Left kidney (tissue), 8 donors: ENCODE measurements at places on chromosomes 12 and 14. TPM values are rescaled to one million over a fixed set of nuclear protein-coding genes. Genes with fewer than 3 reads are reported as not detected.

The CLEC4E gene
- polyA plus RNA-seq = 1.8 TPM

The PCBP2 gene
- 1,185 TPM for polyA plus RNA-seq

The IKZF4 gene
- 25.6 TPM for polyA plus RNA-seq

The PZP gene
- polyA plus RNA-seq = 0.55 TPM

The BRMS1L gene
- 24.0 TPM for polyA plus RNA-seq

GRCh38 chr12:80867941-80868340 lies 69.8 kb downstream of the LIN7A start:
- DNase-seq = no peak

DNA sequence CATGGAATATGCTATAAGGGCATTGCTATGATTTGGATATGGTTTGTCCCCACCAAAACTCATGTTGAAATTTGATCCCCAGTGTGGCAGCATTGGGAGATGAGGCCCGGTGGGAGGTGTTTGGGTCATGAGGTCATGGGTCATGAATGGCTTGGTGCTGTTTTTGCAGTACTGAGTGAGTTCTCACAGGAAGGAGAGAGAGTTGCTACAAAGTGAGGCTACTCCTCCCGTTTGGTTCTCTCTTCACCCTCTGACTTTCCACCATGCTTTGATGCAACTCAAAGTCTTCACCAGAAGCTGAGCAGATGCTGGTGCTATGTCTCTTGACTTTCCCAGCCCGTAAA lies 388.1 kb upstream of the TMPO start:
- DNase-seq = no peak

GRCh38 chr14:21003788-21004346 lies 4.8 kb downstream of the SLC39A2 start:
- no peak for DNase-seq

- DNase-seq = no peak
Observed at GRCh38 chr14:60736494-60736893, 1.9 kb downstream of the MNAT1 start.

DNA sequence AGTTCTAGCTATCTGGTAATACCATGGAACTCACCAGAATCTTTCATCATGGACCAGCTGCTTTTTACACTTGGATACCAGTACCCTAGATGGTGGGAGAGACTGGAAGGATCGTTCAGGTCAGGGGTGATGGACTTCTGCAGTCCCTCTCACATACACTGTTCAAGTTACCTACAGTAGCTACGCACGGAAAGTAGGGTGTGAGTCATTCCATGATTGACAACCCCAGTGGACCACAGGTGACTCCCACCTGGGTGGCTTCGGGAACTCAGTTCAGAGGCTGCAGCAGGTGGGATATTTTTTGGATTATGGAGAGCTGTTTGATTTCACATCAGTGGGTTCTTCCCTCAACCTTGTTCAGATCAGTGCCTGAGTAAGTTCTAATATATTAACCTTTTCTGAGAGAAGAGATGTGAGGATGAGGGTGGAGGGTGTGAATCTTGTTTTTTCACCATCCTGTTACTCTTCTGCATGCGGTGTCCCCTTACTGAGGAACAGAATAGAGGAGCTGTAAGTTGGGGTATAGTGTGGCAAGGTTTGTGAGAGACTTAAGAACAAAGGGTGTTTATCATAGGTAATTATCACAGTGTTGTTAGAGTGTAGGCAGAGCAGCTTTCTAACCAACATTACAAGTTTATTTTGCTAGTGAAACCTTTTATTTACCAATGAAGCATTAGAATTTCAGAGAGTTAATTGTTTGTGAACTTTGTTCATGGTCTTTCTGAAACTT lies 39.6 kb downstream of the PRKCH start:
- no peak for DNase-seq

DNA sequence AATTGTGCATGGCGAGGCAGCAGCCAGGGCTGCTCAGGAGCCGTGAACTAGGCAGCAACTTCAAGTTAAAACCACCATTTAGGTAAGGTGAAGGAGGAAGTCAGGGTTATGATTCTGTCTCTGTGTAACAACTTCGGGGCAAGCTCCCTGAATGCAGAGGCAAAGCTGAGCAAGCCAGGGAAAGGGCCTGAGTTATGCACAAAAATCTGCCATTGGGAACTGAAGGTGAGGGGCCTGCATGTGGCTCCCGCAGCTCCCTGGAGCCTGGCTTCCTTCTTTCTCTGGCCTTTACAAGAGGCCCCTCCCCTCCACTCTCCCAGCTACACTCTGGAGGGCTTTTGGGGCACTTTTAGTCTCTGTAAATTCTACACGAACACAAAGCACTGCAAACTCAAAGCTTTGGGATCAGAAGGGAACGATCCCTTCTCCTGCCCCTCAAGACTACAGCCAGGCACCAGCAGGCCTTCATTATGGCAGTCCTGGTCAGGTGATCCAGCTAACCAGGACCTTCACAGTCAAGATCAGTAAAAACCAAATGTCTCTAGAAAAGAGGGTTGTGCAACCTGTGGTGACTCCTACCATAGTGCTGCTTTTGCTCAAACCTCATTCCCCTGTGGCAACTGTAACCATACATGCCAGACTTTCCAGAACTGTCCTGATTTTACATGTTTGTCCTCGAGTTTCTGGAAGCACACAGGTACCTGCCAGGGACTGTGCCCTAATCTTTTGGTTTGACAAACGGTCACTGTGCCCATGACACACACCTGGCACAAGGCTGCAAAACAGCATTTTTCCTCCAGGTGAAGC lies 67.2 kb upstream of the PTGR2 start:
- no peak for DNase-seq

DNA sequence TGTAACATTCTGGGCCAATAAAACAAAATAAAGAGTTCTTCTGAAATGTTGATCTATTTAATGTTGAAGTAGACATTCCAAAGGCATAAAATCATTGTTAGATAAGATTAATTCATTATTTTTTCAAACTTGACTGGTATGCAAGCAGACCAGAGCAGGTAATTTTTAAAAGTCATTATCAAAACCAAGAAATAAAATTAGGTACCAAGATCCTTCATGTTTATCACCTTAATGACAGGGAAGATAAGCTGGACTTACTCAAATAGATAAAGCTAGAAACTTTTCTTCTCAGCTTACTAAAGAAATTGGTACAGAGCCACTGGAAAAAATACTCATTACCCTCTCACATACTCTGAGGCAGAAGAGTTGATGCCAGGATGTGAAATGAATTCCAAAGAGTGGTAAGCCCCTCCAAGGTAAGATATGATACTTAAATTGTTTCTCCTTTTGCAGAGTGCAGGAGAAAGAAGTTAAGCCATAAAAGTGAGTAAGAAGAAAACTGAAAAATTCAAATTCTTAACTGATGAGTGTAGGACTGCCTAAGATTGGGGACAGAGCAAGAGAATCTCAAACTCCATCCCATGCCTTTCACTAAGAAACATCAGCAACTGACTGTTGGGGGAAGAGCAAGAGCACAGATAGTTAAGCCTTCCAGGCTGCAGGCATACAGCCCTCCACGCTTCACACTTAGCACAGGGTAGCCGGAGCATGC lies 111.9 kb downstream of the SLC41A2 start:
- DNase-seq = no peak

DNA sequence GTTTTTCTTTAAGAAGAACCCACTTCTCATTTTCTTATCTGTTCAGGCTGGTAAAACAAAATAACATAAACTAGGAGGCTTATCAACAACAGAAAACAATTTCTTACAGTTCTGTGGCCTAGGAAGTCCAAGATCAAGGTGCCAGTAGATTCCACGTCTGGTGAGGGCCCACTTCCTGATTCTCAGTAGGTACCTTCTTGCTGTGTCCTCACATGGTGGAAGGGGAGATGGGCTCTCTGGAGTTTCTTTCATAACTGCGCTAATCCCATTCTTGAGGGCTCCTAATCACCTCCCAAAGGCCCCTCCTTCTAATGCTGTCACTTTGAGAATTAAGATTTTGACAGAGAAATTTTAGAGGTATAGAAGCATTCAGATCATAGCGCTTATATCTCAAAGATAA lies 33.4 kb downstream of the TXNRD1 start:
- DNase-seq = no peak

- DNase-seq = peak; percentile 25
Observed at GRCh38 chr12:662566-663292, 516 bp downstream of the NINJ2 start.
